CD4-positive, alpha-beta T cell (primary cell): ENCODE measurements at places on chromosomes 5 and 9. TPM values are rescaled to one million over a fixed set of nuclear protein-coding genes. Genes with fewer than 3 reads are reported as not detected.
A peak's percentile ranks its signal among the peaks of the same experiment; 100 is the strongest.

DNA sequence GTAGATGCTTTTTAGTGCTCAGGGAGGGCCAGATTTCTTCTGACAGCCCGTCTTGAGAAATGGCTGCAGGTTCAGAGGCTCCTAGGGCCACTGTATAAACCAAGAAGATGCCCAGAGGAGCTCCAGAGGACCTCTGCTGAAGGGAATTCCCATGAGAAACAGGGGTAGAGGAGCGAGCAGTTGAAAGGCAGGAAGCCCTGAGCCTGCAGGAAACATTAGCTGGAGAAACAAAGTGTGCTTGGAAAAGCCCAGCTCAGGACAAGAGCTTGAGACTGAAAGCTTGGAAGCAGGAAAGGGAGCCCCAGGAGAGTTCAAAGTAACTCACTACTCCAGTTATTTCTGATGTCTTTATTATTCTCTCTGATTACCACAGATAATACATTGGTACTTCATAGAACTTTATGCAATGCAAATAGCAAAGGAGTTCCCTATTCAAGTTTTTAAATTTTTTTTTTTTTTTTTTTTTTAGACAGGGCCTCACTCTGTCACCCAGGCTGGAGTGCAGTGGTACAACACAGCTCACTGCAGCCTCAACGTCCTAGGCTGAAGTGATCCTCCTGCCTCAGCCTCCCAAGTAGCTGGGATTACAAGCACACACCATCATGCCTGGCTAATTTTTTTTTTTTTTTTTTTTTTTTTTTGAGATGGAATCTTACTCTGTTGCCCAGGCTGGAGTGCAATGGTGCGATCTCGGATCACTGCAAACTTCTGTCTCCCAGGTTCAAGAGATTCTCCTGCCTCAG lies 16.5 kb downstream of the HBEGF start:
- H3K4me1 ChIP-seq: no peaks in the 10 kb centered on the region
- H3K36me3 ChIP-seq: no peaks in the 10 kb centered on the region
- H3K27me3 ChIP-seq: no peaks in the 10 kb centered on the region
- no peak overlapping the region for H3K27ac ChIP-seq

GRCh38 chr9:31697956-31698355 lies 686.5 kb upstream of the ACO1 start:
- no peaks in the 10 kb centered on the region for H3K4me1 ChIP-seq
- no peak overlapping the region for H3K4me3 ChIP-seq

- H3K27me3 ChIP-seq: no peaks in the 10 kb centered on the region
- H3K4me1 ChIP-seq: no peaks in the 10 kb centered on the region
- no peak overlapping the region for H3K27ac ChIP-seq
- H3K36me3 ChIP-seq: no peaks in the 10 kb centered on the region
Measured at GRCh38 chr5:10192309-10192708, 57.4 kb downstream of the ATPSCKMT start.

GRCh38 chr9:103798620-103799019 lies 295.5 kb upstream of the SMC2 start:
- no peaks in the 10 kb centered on the region for H3K36me3 ChIP-seq
- H3K27ac ChIP-seq: no peak overlapping the region
- no peaks in the 10 kb centered on the region for H3K27me3 ChIP-seq
- H3K4me1 ChIP-seq: no peaks in the 10 kb centered on the region
- no peak for DNase-seq

GRCh38 chr5:93875693-93876092 lies 134.3 kb upstream of the POU5F2 start:
- no peak overlapping the region for H3K4me3 ChIP-seq
- H3K36me3 ChIP-seq: peaks cover 3% of the 10 kb centered on the region
- DNase-seq: no peak
- no peaks in the 10 kb centered on the region for H3K27me3 ChIP-seq
- no peaks in the 10 kb centered on the region for H3K4me1 ChIP-seq
- H3K27ac ChIP-seq: no peak overlapping the region

GRCh38 chr5:89350684-89351083 lies 467.7 kb upstream of the MEF2C start:
- H3K27me3 ChIP-seq: no peaks in the 10 kb centered on the region
- H3K27ac ChIP-seq: no peak overlapping the region
- no peak for DNase-seq

DNA sequence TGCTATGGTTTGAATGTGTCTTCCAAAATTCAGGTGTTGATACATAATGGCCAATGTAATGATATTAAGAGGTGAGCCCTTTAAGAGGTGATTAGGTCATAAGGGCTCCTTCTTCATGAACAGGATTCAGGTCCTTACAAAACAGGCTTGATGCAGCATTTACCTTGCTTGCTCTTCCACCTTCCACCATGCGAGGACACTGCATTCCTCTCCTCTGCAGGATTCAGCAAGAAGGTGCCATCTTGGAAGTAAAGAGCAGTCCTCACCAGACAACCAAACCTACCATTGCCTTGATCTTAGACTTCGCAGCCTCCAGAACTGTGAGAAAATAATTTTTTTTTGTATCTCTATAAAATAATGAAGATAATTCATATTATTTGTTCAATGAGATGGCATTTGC lies 314.0 kb upstream of the SMARCA2 start:
- no peaks in the 10 kb centered on the region for H3K4me1 ChIP-seq
- no peak overlapping the region for H3K4me3 ChIP-seq
- H3K36me3 ChIP-seq: no peaks in the 10 kb centered on the region
- H3K27me3 ChIP-seq: peaks cover 3% of the 10 kb centered on the region
- no peak for DNase-seq

- H3K27ac ChIP-seq: no peak overlapping the region
- H3K4me3 ChIP-seq: no peak overlapping the region
- DNase-seq: no peak
- H3K4me1 ChIP-seq: peaks cover 6% of the 10 kb centered on the region
Measured at GRCh38 chr9:77953590-77953989, 78.0 kb downstream of the GNAQ start.

DNA sequence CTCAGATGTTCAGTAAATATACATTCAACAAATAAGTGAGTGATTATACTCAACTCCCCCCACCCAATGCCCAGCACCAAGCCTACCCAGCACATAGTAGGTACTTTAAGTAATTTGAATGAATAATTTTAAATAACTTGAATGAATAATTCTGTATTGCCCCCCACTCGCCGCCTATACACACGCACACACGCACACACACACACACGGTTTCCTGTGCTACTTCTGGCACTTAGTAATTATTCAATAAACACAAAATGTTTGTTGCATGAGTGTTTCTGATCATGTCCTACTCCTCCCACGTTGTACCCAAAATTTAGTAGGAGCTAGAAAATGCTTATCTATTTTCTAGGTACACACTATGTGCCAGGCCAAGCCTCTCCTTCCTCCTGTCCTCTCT lies 16.2 kb downstream of the PCDH12 start:
- peaks cover 27% of the 10 kb centered on the region for H3K36me3 ChIP-seq
- no peak for DNase-seq
- H3K4me3 ChIP-seq: no peak overlapping the region
- no peaks in the 10 kb centered on the region for H3K4me1 ChIP-seq
- H3K27ac ChIP-seq: no peak overlapping the region
- H3K27me3 ChIP-seq: no peaks in the 10 kb centered on the region

- H3K36me3 ChIP-seq: peaks cover 94% of the 10 kb centered on the region
- no peak overlapping the region for H3K4me3 ChIP-seq
- peak overlapping the region; percentile 77 for H3K27ac ChIP-seq
- DNase-seq: no peak
- peaks cover 96% of the 10 kb centered on the region for H3K4me1 ChIP-seq
Measured at GRCh38 chr9:114366334-114367128, 21.3 kb downstream of the AKNA start.

DNA sequence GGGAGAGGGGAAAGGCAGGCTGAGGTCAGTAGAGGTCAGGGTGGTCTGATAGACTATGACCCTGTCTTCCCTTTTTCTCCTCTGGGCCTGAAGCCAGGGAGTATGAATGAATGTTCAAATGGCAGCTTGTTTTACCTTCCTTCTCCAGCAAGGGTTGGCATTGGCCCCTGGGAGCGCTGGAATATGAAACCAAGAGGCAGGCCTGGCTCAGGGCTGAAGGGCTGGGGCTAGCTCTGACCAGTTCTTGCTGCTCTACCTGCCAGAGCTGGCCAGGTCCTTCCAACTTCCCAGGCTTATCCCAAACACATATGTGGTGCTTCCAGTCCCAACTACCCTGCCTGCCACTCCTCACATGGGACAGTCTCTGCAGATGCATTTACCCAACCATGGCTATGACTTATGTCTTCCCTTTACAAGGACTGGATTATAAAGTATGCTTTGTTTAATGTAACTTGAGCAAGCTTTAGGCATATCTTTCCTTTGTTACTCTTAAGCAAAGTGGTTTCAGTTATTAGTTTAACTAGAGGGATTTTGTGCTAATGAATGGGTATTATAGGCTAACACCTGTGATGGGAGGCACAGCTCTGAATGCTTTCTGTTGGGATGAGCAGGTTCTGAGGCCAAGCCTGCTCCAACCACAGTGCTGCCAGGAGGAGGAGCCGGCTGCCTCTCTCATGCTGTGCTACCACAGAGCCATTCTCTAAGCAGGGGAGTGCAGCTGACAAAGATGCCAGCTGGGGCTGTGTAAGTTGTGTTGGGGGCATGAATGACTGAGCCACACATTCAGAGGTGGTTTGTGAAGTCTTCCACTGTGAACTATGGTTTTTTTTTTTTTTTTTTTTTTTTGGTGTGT lies 6.1 kb downstream of the CCNI2 start:
- H3K36me3 ChIP-seq: no peaks in the 10 kb centered on the region
- H3K27me3 ChIP-seq: no peaks in the 10 kb centered on the region
- H3K4me1 ChIP-seq: peaks cover under 1% of the 10 kb centered on the region
- H3K27ac ChIP-seq: no peak overlapping the region

GRCh38 chr9:95344735-95345325 lies 27.3 kb upstream of the FANCC start:
- peaks cover 9% of the 10 kb centered on the region for H3K4me1 ChIP-seq
- no peak for DNase-seq
- H3K27me3 ChIP-seq: peaks cover 19% of the 10 kb centered on the region
- H3K4me3 ChIP-seq: no peak overlapping the region
- no peak overlapping the region for H3K27ac ChIP-seq

Gene HSPB3
- total RNA-seq: not detected

Gene DIPK1B
- 0.11 TPM for total RNA-seq

Gene IFNA13
- not detected for total RNA-seq

Gene SPINK4
- not detected for total RNA-seq

Gene RAI14
- 0.20 TPM for total RNA-seq

Gene TTC23L
- total RNA-seq: 0.20 TPM

Gene CEMIP2
- total RNA-seq: 301 TPM

Gene CDO1
- 0.34 TPM for total RNA-seq

Gene SPEF2
- 3.2 TPM for total RNA-seq
